KBM-7 (cell line): ENCODE measurements at places on chromosomes 13 and 19.

DNA sequence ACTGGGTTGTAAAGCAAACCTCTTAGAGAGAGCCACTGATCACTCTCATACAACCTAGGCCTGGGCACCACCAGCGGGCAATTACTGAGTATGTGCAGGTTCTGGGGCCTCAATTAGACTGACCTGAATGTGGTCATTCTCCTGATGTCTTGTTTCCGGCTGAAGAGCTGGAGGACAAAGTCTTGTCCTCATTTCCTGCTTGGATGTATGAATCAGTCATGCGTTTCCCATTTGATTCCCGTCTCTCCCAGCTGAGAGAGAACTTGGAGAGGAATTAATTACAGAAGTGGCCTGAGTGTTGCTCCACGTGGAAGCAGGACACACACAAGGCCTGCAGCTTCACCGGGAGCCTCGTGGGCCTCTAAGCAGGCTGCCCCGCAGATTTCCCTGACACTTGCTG lies 799.3 kb upstream of the ARGLU1 start:
- DNase-seq, result no peak

DNA sequence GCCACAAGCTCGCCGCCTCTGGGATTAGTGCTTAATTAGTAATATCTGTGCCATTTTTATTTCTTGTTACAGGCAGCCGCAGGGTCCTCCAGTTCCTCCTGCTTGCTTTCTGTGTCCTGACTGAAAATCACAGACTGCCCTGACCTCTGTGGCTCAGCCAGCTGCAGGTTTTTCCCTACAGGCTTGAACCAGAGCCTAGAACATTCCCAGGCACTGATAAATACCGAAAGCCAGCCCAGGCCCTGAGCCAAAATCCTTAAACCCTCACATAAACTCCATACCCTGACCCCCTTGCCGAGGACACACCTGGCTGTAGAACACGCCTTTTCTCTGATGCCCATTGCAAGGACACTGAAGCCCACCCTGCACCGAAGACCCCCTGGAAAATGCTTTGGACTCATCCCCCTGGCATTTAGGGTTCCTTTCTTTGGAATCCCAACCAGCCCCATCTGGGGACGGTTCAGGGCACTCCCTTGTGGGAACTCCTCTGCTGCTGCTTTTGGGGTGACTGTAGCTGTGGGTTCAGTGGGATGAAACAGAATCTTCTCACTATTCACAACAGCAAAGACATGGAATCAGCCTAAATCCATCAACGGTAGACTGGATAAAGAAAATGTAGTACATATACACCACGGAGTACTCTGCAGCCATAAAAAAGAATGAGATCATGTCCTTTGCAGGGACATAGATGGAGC lies 15.5 kb downstream of the DPP9 start:
- no peak for DNase-seq

- no peak for DNase-seq
Measured at GRCh38 chr19:18906605-18907519, 10.9 kb upstream of the CERS1 start.

GRCh38 chr19:30441011-30441410 lies 68.8 kb downstream of the ZNF536 start:
- no peak for DNase-seq

- no peak for DNase-seq
Measured at GRCh38 chr19:1466461-1467214, 12.4 kb downstream of the C19orf25 start.

- no peak for DNase-seq
Measured at GRCh38 chr13:59829690-59830089, 334.0 kb downstream of the DIAPH3 start.

DNA sequence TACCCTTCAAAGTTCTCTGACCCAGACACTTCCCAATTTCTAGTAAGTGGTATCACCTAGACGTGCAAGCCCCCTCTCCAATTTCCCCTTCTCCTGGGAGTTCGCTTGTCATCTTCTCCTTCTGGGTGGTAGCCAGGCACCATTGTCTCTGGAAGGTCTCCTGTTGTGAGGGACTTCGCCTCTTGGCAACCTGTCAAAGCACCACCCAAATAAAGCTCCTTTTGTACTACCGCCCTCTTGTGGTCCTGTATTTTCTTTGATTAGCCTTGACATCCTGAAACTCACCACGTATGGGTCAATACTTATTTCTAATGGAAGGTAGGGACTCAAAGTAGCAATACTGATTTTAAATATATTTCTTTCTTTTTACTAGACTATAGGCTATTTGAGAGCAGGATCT lies 8.2 kb downstream of the GPC5 start:
- peak; percentile 68 for DNase-seq

GRCh38 chr13:93788456-93788855 lies 561.8 kb downstream of the GPC6 start:
- no peak for DNase-seq

- DNase-seq, result no peak
Measured at GRCh38 chr19:1475751-1476437, 3.1 kb downstream of the C19orf25 start.
